ENCODE measurements at places on chromosomes 5 and 9. TPM values are rescaled to one million over a fixed set of nuclear protein-coding genes. Genes with fewer than 3 reads are reported as not detected.

DNA sequence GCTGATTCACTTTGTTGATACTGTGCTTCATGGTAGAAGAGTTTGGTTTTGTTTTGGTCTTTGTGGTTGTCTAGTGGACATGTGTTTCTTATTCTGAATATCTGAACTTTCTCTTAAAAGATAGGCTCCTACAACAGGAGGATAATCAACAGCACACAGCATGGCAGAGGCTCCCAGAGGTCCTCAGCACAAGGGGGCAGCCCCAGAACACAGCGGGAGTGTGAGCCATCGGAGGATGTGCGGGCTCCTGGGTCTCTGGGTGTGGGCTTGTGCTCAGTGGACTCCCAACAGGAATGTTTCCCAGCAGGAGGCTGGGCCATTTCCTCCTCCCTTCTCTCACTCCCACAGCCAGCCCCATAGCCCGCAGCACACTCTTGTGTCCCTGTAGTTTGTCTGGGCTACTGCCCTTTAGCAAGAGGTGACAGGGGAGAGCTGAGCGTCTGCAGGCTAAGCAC is 164.3 kb upstream of the OTULINL start:
- peak; percentile 41 for DNase-seq

HOMER1 gene
- total RNA-seq, result 12.2 TPM

GRCh38 chr5:141628175-141628788 is 8.4 kb downstream of the HDAC3 start:
- DNase-seq, result no peak

DNA sequence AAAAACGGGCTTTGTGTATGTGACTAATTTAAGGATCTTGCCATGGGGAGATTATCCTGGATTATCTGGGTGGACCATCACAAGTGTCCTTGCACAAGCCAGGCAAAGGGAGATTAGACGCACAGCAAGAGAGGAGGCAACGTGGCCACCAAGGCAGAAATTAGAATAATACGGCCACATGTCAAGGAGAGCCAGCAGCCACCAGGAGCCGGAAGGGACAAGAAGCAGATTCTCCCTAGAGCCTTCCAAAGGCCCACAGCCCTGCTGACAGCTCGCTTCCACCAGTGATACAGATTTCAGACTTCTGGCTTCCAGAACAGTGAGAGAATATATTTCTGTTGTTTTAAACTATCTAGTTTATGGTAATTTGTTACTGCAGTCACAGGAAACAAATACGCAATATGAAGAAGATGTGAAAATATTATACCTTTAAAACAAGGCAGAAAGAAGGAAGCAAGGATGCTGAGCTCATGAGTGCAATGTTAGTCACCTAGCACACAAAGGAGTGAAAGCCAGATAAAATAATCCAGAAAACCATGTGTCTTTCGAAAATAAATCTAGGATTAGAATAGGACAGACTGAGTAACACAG is 28.7 kb upstream of the F2RL1 start:
- DNase-seq, result peak; percentile 68

DNA sequence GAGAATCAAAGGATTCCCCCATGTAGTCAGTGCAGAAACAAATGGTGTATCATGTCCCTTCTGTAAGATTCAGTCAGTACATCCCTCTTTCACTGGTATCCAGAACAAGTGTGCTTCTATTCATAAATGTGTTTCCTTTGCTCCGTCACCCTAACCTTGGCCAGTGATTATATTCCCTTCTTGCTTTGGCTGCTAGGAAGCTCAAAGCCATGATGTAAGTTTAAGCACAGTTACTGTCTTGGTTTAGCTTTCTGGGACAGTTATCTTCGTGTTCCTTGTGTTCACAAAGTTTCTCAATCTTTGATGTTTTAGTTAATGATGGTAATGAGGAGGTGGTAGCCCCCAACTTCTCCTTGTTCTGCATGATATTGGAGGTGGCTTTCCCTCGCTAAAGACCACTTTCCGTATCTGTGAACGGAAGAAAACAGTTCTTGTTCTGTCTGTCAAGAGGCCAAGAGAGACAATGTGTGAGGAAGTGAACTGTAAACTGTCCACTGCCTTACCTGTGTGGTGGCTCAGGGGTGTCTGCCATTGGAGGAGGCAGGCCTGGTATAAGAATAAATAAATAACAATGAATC is 2.2 kb upstream of the AMBP start:
- DNase-seq, result no peak

CDX1 gene
- 1.3 TPM for total RNA-seq

All from Daoy (cell line).